Adrenal gland (tissue), 19 donors: ENCODE measurements at places on chromosomes 13 and 19.
A peak's percentile ranks its signal among the peaks of the same experiment; 100 is the strongest.

DNA sequence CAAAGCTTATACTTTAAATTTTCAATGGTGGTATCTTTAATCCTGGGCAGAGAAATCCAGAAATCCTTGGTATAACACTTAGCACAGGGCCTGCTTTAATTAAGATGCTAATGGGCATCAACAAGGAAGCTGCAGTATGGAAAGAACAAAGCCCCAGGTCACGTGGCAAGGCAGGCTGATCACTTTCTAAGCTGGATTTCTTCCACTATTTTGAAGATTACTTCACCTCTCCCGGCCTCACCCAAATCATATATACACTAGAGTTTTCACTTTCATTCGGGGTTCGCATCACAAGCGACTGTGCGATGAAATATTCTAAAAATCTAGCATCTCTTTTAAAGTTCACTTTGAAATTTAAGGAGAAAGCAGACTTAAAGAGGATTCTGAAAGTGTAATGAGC is 71.8 kb downstream of the STARD13 start:
- peak; percentile 38 for DNase-seq

- DNase-seq: peak; percentile 9
Measured at GRCh38 chr19:16073988-16074387, 2.3 kb upstream of the TPM4 start.

- no peak for DNase-seq
Measured at GRCh38 chr13:22311734-22312404, 641.0 kb downstream of the FGF9 start.

DNA sequence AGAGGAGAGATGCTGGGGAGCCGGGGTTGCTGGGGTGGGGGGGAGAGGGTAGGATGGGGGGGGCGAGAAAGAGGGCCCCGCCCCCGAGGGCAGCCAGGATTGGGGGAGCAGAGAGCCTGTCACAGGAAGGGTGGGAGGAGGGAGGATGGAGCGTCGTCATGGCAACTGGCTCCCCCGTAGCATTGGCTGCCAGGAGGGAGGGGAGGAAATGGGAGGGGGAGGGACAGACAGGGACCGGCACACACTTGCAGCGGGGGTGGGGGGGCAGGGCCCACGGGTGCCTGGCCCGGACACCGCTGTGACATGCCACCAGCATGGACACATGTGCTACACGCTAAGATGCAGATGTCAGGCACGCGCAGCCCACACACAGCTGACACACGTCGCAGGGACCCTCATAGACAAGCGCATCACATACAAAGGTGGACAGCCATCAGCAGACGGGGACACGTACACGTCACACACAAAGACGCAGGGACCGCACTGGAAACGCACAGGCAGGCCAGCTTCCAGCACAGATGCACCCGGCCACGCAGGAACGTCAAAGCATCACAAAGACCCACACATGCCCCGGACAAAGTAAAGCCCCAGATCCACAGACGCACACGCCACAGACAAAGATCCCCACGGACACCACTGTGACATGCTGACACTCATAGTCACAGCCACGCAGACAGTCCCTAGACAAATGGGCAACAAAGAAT is at the start of gene LMTK3:
Gene LMTK3, minus strand, starts transcription at position 36 of the 704 bp plus-strand sequence. CDS start 259 bp downstream, outside the sequence.
- DNase-seq: no peak

- DNase-seq: no peak
Measured at GRCh38 chr19:49474542-49474924, 518 bp downstream of the FLT3LG start.

DNA sequence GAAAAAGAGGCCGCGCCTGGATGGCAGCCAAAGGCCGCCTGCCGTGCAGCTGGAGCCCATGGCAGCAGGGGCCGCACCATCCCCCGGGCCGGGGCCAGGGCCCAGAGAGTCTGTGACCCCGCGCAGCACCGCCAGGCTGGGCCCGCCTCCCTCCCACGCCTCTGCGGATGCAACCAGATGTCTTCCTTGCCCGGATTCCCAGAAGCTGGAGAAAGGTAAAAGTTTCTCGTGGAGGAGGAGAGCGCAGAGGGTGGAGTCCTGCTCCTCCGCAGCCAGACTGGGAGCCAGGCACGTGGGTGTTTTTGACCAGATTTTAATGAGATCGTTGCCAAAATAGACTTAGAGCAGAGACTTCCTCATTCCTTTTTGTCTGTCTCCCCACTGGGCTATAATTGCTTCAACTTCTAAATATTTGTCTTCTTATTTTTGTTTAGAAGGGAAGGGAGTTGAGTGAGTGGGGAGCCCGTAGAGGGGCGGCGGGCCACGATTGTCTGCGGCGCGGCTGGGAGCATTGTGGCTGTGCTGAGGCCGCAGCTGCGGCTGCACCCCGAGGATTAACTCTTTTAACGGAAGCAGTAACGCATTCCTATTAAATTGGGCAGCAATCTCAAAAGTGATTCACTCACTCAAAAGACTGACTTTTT is 22.8 kb upstream of the NDUFS7 start:
- peak; percentile 61 for DNase-seq

DNA sequence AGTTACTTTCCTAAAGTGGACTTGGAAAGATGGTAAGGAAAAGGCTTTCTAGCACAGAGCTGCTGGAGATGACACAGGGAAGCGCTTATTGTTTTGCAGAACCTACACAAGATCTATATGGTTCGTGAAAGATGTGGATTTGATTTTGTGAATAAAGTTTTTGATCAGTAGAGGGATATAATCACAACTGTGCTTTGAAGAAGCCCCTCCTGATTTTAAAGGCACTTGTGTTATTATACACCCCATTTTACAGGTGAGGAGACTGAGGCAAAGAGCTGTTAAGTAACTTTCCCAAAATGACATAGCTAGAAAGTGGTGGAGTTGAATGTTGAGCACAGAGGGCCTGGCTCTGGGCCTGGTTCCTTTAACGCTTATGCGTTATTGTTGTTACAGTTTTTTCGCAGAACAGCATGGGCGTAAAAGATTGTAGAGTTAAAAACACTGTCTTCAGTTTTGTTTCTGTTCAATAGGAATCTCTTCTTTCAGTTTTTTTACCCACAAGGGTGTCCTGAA is 1.4 kb downstream of the TDRD3 start:
- DNase-seq: no peak

GRCh38 chr19:30881930-30882329 is 467.3 kb downstream of the TSHZ3 start:
- no peak for DNase-seq

DNA sequence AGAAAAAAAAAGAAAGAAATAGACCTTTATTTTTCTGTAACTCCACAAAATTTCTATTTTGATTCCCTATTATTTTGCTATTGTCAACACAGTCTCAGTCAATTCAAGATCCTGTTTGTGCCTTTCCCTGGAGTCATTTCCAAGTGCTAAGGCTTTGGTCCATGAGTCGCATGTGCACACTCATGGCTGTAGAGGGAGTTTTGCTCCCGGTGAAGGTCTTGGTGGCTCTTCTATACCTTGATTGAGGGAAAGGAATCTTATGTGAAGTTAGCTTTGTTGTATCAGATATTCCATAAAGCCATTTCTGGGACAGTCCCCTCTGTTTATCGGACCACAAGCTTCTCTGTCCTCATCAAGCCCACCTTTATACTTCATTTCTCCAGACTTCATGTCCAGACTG is 58.7 kb upstream of the ALOX5AP start:
- no peak for DNase-seq

DNA sequence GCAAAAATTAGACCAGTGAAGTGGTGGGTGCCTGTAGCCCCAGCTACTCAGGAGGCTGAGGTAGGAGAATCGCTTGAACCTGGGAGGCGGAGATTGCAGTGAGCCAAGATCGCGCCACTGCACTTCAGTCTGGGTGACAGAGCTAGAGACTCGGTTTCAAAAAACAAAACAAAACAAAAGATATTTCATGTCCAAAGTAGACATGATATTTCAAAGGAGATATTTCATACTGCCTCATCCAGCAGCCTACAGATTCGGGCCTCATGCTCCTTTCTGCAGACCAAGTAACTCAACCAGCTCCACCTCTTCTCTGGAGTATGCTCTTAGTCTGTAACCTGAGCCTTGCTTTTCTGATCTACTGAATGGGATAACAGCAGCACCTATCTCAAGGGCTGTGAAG is 15.0 kb downstream of the ZC3H4 start:
- DNase-seq: no peak

GRCh38 chr13:72427757-72428528 is 299.5 kb downstream of the MZT1 start:
- DNase-seq: no peak

DNA sequence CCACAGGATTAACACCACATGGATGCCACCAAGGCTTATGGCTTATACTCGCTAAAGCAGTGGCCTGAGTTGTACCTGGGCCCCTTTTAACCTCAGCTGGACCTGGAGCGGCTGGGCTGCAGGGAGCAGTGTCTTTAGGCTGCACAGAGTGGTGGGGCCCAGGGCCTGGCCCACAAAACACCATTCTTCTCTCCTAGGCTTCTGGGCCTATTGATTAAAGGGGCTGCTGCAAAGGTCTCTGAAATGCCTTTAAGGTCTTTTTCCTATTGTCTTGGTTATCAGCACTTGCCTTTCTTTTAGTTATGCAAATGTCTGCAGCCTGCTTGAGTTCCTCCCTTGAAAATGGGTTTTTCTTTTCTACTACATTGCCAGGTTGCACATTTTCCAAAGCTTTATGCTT is 973.9 kb upstream of the PRR20A start:
- DNase-seq: no peak

DNA sequence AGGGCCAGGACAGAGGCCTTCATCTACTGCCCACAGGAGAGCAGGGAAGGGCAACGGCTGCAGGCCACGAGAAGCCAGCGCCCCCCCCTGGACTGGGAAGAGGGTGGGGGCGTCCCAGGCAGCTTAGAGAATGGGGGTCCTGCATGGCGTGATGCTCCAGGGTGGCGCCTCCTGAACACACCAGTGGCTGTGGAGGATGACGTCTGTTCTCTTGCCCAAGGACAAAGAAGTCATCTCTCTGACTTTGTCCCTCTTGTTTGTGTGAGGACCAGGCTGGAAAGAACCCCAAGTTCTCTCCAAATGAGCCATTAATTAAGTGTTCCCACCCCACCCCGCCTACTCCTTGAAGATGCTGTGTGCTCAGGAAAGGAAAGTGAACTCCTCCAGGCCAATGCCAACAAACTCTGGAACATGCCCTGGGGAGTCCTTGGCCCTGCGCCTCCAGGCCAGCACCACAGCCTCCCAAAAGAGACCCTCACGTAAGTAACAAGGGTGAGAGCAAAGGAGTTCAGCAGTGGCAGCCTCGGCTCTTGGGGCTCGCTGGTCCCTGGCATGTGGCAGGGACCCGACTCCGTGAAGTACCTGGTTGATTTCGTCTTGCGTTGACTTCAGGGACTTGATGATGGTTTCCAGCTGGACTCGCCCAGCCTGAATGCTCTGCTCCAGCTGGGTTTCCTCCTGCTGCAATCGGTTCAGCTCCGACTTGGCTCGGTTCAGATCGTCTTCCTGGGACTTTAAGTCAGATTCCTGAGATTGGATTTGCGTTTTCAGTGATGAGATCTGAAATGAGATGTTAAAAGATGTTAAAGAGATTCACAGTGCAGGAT is 68.4 kb downstream of the EPS15L1 start:
- DNase-seq: no peak

- no peak for DNase-seq
Measured at GRCh38 chr19:35717665-35718344, at the start of gene KMT2B. TSS of gene KMT2B (plus strand) at chr19:35718003. CDS start at chr19:35718019, 16 bp downstream.

DNA sequence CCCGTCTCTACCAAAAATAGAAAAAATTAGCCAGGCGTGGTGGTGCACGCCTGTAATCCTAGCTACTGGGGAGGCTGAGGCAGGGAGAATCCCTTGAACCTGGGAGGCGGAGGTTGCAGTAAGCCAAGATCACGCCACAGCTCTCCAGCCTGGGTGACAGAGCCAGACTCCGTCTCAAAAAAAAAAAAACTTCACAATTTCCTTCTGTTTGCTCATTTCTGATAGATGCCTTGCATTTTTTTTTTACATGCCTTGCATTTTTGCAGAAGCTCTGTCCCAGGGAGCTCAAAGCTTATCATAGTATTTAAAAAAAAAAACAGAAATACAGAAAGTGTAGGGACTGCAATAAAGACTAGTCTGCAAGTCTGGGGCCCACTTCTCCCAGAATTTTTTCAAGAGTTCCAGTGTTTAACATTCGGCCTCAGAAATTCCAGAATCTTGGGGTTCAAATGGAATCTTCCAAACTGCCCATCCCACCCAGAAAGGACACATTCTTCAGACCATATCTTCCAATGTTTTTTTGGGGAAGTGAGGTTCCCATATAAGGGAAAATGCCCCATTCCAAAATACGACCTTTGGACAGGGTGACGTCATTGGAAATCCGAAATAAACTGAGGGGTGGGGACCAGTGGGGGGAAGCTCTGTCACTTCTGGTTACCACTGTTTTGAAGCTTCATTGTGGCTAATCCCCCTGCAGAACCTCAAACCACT is 17.2 kb upstream of the RAB8A start:
- no peak for DNase-seq

DNA sequence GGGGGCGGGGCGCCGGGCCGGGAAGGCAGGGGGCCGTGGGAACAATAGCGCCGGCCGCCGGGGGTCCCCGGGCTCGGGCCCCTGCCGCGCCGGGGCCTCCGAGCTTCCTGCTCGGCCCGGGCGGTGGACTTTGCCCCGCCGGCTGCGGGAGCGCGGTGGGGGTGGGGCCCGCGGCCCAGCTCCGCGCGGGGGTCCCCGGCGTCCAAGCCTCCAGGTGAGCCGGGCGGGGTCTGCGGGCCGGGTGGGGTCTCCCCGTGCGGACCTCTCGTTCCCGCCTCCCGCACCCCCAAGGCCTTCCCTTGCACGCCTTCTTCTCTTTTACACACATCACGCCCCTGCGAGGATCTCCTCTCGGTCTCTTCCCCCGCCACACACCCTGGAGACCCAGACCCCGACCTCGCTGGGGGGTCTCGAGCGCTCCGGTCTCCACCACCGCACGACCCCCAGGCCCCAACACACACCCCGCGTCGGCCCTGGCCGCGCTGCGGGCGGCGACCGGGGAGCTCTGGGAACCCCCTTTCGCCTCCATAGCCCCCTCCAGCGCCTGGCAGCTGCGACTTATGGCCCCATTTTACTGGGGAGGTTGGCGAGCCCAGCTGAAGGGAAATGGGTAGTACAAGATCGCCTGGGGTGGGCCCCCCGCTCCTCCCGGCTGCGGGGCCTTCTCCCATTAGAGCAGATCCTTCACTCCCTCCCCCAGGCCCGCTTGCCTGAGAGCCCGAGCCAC is 711 bp downstream of the CAMSAP3 start:
- DNase-seq: no peak

GRCh38 chr13:29500386-29500785 is 95.1 kb downstream of the SLC7A1 start:
- DNase-seq: no peak

DNA sequence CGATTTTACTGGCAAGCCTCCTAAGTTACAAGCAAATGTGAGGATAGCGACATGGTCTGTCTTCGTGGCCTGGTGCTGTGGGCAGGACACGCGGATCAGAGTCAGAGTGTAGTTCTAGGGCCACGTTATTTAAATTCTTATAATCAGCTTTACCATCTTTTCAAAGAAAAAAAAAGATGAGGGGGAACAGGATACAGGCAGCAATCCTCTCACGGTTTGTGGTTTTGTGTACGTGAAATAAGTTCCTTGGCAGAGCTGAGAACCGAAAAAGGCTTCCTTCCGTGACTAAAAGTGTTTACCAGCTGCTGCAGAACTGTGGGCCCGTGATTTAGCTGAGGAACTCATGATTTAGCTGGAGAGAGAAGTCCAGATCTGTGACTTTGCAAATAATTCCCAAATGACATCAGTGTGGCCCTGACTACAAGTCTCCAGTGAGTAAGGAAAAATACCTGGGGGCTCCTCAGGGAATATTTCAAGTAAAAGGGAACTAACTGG is 27.2 kb downstream of the RCBTB2 start:
- peak; percentile 56 for DNase-seq
